Astrocyte (in vitro differentiated cells and primary cell): ENCODE measurements at places on chromosomes 13 and 19. TPM values are rescaled to one million over a fixed set of nuclear protein-coding genes. Genes with fewer than 3 reads are reported as not detected.

The GZMM gene
- 0.70 and 0.75 TPM in 2 replicates for total RNA-seq

GRCh38 chr13:100184095-100184494 is 95.2 kb downstream of the PCCA start:
- DNase-seq: no peak

GRCh38 chr19:18508585-18508984 is 13.3 kb downstream of the ELL start:
- no peak for DNase-seq

GRCh38 chr19:28966737-28967399 is 246.1 kb downstream of the UQCRFS1 start:
- DNase-seq: peak; percentile 2

DNA sequence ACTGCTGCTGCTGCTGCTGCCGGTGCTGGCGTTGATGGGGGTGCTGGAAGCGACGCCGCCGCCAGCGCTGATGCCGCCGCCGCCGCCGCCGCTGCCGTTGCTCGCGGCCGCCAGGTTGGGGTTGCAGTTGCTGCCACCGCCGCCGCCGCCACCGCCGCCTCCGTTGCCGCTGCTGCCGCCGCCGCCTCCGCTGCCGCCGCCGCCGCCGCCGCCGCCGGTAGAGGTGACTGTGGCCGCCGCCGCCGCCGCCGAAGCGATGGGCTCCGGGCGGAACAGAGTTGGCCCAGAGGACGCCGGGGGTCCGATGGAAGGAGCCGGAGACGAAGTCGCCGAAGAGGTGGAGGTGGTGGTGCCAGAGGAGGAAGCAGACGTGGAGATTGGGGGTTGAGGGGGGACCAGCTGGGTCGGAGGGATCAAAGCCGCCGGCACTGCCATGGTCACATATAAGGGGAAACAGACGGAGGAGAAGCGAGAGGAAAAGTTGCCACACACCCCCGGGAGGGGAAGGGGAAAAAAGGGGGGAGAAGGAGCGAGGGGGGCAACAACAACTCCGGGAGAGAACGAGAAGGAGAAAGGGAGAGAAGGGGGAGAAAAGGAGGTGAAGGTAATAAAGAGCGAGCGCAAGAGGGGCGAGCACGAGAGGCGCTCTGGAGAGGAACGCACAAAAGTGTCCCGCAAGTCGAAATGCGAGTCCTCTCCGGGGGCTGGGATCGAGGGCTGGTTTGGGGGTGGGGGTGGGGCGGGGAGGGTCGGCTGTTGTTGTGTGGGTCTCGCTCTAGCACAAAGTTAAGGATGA is 471 bp downstream of the DACH1 start:
- DNase-seq: no peak

The CACNG8 gene
- total RNA-seq: 3.2 TPM in 2 replicates

- no peak for DNase-seq
Observed at GRCh38 chr19:48961051-48961649, 4.0 kb upstream of the FTL start.

DNA sequence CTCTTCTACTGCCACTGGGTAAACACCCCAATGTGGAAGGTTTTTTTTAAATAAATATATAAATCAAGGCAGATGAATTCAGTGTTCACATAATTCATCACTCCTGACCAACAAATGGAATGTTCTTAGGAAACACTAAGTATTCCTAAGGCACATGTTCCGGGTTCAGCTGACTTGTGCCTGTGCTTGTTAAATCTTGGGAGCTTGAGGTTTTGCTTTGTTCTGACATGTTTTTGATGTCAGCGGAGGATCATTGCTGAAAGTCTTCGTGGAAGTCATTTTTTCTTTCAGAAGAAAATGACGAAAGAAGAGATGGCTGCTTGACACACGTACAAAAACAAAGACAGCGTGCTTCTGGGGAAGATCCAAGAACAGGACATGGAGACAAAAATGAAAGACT is 185.8 kb downstream of the MZT1 start:
- no peak for DNase-seq

- DNase-seq: no peak
Observed at GRCh38 chr13:51603716-51604115, 19.5 kb downstream of the WDFY2 start.

DNA sequence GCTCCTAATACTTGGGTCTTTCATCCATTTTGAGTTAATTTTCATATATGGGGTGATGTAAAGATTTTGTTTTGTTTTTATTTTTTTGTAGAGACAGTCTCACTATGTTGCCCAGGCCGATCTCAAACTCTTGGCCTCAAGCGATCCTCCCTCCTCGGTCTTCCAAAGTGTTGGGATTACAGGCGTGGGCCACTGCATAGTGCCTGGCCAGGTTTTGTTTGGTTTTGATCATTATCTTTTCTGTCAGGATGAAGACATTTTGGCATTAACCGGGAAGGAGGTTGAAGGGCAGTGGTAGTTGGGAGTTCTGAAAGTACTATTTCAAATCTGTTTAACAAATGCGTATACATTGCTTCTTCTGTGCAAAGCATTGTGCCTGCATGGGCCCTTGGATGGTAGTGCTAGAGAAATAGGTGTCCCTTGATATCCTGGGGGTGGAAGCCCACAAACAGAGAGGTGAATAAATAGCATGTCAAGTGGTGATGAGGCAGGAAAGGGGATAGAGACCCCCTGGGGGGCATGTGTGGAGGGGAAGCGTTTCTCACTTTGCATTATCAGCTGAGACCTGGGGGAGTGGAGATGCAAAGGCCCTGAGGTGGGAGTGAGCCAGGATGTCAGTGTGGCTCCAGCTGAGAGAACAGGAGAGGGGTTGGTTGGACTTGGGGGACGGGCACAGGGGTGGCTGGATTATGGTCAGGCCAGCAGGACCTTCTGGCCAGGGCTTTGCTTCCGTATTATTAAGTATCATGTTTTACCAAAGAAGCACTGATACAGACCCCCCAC is 41.4 kb downstream of the GATAD2A start:
- DNase-seq: no peak

DNA sequence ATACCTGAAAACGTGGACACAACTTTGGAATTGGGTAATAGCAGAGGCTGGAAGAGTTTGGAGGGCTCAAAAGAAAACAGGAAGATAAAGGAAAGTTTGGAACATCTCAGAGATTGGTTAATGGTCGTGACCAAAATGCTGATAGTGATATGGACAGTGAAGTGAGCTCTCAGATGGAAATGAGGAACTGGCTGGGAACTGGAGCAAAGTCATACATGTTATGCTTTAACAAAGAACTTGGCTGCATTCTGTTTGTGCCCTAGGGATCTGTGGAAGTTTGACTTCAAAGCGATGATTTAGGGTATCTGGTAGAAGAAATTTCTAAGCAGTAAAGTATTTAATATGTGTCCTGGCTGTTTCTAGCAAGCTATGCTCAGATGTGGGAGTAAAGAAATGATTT is 136.2 kb downstream of the DNAJC3 start:
- DNase-seq: no peak

The MUC16 gene
- not detected in 2 replicates for total RNA-seq

- DNase-seq: no peak
Observed at GRCh38 chr13:22162889-22163288, 492.0 kb downstream of the FGF9 start.

- peak; percentile 53 for DNase-seq
Observed at GRCh38 chr13:48739386-48739964, 85.7 kb downstream of the CYSLTR2 start.

The DENND1C gene
- total RNA-seq: 0.19 TPM in 1 of 2 replicates, not detected in the other

- DNase-seq: peak; percentile 100
Observed at GRCh38 chr13:87123987-87124784, 547.0 kb upstream of the SLITRK5 start.

DNA sequence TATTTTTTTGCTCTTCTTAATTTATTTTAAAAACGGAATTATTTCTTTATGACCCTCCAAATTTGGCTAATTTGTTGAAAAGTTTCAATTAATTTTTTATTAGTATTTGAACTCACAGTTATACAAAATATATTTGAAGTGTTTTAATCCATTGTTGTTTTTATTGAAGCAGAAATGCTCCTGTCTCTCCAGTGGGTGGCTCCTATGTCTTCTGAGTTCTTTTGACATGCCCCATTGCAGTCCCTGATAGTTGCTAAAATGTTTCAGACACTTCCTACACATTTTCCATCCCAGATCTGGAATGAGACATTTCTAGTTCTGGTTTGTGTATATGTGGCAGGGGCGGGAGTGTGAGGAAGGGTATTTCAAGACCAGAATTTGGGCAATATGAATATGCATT is 579.4 kb upstream of the PRR20A start:
- no peak for DNase-seq

GRCh38 chr19:11242864-11243797 is 3.7 kb downstream of the ANGPTL8 start:
- DNase-seq: peak; percentile 41
